Caco-2 (cell line): ENCODE measurements at places on chromosomes 3 and 15.

GRCh38 chr3:156551261-156551660, 3.7 kb downstream of the SSR3 start:
- DNase-seq, result no peak

- peak; percentile 44 for DNase-seq
These were observed 260.4 kb upstream of the P2RY1 start for GRCh38 chr3:152574461-152575079.

GRCh38 chr15:27619204-27619603, 479.9 kb downstream of the OCA2 start:
- no peak for DNase-seq

- DNase-seq, result peak; percentile 21
These were observed 7.4 kb downstream of the FAM3D start for GRCh38 chr3:58659051-58659675.

- no peak for DNase-seq
These were observed 1048.1 kb downstream of the MCTP2 start for GRCh38 chr15:95279277-95280019.

DNA sequence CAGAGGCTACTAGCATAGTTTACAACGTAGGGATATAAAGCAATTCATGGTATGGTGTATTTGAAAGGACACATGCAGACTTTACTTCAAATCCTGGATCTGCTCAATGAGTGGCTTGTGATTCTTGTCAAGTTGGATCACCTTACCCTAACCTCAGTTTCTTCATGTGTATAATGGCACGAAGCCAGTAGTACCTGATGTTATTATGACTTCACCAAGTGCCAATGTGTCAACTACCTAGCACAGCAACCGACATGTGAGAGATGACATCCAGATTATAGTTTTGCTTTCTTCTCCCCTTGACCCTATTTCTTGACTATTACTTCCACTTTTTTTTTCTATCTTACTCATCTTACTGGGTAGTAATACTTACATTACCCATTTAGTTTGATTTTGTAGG, 304.5 kb downstream of the RBMS3 start:
- no peak for DNase-seq

GRCh38 chr15:57684491-57685151, 21.9 kb upstream of the POLR2M start:
- DNase-seq, result no peak

- no peak for DNase-seq
These were observed 52.7 kb downstream of the RARB start for GRCh38 chr3:25480811-25481210.

DNA sequence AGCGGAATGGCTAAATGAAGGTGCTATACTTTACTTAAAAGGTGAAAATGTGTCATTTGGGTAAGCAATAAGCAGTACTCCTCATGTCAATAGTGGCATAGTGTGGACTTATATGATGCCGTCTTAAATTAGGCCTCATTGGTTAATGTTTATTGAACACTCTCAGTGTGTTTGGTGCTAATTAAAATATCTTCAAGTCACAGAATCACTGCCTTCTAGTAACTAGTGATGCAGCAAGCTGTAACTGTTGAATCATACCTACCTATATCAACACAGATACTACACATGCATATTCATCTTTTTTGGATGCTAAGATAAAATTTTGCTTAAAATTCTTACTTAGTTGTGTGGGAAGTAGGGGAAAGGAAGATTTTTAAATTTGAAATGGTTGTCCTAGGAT, 30.7 kb downstream of the ARHGAP31 start:
- no peak for DNase-seq

DNA sequence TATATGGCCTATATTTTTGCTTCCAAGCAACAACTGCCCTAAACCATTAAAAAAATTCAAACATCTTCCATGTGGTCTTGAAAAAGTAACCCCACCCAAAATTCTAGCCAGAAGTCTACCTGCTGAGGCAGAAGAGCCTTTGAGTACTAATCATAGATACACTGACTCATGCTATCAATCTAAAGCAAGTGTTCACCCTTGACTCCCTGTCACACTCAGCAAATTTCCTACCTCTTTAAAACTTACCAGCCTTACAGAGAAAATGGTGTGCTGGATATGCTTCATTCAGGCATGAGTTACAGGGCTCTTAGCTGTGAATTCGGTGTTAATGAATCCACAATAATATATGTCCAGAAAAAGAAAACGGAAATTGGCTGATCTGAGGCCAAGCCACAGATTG, 373.8 kb downstream of the MAGI1 start:
- no peak for DNase-seq

DNA sequence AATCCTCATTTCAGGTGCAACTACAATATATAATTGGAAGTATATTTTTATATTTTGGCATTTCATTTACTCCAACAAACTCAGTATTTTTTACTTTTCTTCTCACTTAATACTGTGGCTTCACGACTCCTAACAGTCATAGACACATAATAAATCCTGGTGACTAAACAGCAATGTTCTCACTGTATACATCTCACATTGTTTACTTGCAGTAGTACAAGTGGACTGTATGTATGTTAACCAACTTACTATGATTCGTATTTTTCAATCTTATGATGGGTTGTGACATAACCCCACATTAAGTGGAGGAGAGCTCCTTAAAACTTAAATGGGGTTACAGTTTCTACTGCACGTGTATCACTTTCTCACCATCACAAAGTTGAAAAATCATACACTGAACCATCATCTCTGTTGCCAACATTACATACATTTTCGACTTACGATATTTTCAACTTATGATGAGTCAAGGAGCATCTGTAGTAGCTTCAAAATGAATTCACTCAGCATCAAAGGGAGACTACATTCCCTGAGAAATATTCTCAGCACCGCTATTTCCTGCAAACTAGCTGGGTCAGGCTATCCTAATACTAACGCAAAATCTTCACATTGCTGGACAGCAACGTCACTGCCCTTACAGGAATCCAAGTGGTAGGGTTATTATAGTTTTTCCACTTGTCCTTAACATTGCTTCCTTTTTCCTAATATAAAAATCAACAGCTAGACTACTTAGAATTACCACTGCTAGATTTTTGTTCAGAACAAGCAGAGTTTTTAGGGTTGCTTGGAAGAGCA, 7.3 kb downstream of the ADAM10 start:
- DNase-seq, result no peak

- DNase-seq, result no peak
These were observed 83.8 kb downstream of the LINGO1 start for GRCh38 chr15:77548589-77549557.

GRCh38 chr3:56297281-56297840, 170.9 kb downstream of the ERC2 start:
- DNase-seq, result no peak

- peak; percentile 62 for DNase-seq
These were observed 25.8 kb upstream of the RPL39L start for GRCh38 chr3:187165144-187165543.

- DNase-seq, result peak; percentile 68
These were observed 17.3 kb downstream of the C3orf18 start for GRCh38 chr3:50550079-50550736.

- no peak for DNase-seq
These were observed 488.4 kb downstream of the NR2F2 start for GRCh38 chr15:96818861-96819260.

GRCh38 chr3:14431917-14432834, 29.8 kb downstream of the SLC6A6 start:
- DNase-seq, result peak; percentile 82

DNA sequence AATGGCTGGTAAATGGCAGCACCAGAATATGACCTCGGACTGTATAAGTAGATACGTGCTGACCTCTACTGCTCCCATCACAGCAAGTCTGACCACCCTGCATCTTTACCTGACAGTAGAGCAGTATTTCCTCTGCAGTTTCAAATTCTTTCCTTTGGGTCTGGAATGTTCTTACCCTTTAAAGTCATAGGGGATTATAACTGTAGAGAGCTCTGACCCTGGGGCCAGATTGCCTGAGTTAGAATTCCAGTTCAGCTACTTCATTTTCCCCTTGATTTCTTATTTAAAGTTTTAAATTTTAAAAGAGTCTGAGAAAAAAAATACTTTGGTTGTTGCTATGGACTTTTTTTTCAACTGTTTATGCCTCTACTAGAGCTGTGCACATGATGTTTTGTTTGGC, 237.7 kb downstream of the NR1D2 start:
- DNase-seq, result no peak

- peak; percentile 55 for DNase-seq
These were observed 45.6 kb upstream of the LDHAL6B start for GRCh38 chr15:59160880-59161593.

- no peak for DNase-seq
These were observed 36.9 kb upstream of the FILIP1L start for GRCh38 chr3:100151024-100151707.

DNA sequence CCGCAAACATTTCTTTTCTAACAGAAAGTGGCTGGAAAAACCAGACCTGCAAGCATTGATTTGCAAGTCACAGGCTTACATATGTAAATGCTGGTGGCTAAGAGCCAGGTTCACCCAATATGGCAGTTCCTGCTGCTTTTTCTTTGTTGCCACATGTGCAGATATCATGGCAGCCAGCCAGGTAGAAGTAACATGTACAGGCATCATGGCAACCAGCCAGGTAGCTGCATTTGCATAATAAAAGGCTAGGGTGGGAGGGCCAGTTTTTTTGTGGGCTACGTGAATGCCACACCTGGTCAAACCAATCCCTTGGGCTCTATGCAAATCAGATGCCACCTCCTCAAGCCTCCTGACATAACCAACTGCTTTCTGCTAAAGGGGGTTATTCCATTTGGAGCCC, 2.8 kb upstream of the SMCO1 start:
- no peak for DNase-seq

DNA sequence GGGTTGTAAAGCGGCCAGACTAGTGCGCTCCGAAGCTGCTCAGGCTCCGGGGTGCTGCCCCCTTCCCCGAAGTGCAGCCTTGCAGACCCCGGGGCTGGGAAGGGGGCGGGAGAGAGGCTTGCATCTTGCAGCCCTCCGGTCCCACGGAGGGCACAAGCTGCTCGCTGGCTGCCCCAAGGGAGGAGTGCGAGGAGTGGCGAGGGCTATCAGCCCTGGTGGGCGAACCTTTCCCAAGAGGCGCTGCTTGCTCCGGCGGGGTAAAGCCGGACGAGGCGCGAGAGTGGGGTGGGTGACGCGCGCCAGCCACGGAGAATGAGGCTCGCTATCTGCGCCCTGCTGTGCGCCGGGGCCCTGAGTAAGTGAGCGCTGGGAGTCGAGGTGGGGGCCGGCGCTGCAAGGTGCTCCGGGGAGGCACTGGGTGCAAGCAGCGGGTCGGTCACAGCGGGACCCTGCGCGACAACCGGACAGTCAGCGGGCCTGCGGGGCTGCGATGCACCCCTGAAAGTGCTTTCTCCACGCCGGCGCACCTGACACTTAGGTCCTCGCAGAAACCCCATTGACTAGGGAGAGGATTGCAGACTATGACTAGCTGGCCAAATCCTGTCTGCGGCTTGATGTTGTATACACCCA, 12.7 kb upstream of the TOPBP1 start:
- DNase-seq, result no peak

- no peak for DNase-seq
These were observed 36.3 kb upstream of the UBE2E2 start for GRCh38 chr3:23166845-23167244.

GRCh38 chr3:63343674-63344073, 65.6 kb downstream of the SYNPR start:
- DNase-seq, result no peak

- no peak for DNase-seq
These were observed 409.4 kb upstream of the FRG2C start for GRCh38 chr3:75254685-75255084.

DNA sequence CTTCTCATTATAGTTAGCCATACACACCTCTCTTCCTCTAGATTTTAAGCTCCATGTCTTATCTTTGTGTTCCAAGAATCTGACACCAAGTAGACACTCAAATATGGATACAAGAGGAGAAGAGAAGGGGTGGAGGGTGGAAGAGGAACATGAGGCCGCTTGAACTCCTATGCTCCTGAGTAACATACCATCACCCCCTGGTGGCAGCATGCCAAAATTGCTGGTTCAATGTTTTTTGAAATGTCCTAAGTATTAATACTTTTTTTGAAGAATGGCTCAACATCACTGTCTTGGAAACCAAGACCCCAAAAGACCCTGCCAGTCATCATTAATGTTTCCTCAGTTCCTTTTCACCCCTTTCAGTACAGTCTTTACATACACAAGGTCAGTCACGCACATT, 71.8 kb upstream of the HACD2 start:
- DNase-seq, result no peak

DNA sequence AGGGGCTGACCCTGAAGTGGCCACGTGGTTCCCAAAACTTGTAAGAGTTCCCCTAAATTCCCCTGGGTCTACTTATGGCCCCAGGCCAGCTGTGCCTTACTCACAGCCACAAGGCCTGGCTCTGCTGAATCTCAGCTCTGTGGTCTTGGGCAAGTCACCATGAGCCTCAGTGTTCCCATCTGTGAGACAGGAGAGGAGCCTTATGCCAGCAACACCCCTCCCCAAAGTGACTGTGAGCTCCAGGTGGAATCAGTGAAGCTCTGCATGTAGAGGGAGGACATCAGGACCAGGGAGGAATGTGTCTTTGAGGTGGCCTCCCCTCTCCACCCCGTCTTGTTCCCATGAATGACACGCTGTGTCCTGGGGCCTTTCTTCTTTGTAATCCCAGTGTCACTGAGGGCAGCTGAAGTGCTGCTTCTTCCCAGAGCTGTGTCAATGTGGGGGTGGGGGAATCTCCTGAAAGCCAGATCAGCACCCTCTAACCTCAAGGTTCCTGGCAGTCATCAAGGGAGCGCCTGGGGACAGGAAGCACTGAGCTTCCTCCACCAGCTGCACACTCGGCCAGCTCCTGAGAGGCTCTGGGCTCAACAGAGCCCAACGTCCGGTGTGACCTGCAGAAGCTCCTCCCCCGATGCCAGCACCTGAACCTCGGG, 258.9 kb downstream of the UACA start:
- DNase-seq, result no peak

- DNase-seq, result no peak
These were observed 31.0 kb upstream of the TM4SF4 start for GRCh38 chr3:149443545-149443912.

DNA sequence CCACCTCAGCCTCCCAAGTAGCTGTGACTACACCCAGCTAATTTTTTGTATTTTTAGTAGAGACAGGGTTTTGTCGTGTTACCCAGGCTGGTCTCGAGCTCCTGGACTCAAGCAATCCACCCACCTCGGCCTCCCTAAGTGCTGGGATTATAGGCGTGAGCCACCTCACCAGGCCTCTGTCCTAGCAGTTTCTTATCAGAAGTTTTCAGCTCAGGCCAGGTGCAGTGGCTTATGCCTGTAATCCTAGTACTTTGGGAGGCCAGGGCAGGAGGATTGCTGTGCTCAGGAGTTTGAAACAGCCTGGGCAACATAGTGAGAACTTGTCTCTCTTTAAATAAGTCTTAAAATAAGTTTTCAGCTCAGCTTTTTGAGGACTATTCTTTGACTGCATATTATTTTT, 48.4 kb downstream of the SGO1 start:
- no peak for DNase-seq
